Activated naive CD8-positive, alpha-beta T cell treated with anti-CD3 and anti-CD28 coated beads, Interleukin-2, amount 50 U/mL, for 24 hours (primary cell): ENCODE measurements at places on chromosomes 13 and 19.

DNA sequence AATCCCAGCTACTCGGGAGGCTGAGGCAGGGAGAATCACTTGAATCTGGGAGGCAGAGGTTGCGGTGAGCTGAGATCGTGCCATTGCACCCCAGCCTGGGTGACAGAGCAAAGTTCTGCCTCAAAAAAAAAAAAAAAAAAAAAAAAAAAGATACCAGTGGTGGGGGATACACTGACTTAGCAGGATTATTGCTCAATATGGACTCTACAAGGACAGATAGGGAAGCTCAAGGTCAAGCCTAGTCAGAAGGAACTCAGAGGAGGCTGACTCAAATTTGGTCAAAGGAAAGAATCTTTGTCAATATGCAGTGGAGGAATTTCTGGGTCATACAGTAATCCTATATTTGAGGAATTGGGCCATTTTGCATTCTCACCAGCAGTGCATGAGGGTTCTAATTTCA is 6.7 kb upstream of the DIAPH3 start:
- no peak for DNase-seq

DNA sequence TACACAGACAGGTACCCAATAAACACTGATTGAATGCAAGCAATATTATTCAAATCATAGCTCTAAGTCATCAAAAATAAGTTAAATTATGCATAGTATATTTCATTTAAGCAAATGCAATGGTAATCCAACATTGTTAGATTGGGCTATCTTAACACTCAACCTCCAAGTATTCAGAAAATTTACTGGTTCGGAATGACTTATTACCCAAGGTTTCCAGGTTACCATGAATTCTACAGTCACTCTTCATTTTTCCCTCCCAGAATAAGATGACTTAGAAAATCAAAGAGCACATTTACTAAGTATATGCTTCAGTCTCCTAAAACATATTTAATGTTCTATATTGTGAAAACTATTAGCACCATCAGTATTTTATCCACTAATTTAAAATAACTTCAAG is 6.0 kb downstream of the UBL3 start:
- no peak for DNase-seq

DNA sequence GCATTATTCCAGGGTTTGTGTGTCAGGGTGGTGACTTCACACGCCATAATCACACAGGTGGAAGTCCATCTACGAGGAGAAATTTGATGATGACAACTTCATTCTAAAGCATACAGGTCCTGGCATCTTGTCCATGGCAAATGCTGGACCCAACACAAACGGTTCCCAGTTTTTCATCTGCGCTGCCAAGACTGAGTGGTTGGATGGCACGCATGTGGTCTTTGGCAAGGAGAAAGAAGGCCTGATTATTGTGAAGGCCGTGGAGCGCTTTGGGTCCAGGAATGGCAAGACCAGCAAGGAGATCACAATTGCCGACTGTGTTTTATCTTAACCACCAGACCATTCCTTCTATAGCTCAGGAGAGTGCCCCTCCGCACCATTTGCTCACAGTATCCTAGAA is 18.2 kb upstream of the SLC25A30 start:
- DNase-seq, result no peak

DNA sequence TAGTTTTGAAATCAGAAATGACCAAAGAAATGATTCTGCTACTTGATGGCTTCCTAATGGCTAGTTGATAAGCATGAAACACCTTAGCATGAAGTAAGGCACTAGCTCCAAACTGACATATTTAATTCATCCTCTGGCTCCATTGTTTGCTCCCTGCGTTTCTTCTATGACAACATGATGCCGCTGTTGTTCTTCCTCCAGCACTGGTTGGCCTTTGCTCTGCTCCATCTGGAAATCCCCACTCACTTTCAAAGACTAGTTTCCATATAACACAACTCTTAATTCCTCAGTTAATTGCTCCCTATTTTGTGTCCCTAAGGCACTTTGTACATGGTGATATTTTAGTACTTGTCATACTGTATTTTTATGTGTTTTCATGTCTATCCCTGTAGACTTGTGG is 151.6 kb downstream of the GPC6 start:
- DNase-seq, result no peak

- no peak for DNase-seq
Measured at GRCh38 chr13:86608701-86609100, 809.5 kb upstream of the SLITRK6 start.

DNA sequence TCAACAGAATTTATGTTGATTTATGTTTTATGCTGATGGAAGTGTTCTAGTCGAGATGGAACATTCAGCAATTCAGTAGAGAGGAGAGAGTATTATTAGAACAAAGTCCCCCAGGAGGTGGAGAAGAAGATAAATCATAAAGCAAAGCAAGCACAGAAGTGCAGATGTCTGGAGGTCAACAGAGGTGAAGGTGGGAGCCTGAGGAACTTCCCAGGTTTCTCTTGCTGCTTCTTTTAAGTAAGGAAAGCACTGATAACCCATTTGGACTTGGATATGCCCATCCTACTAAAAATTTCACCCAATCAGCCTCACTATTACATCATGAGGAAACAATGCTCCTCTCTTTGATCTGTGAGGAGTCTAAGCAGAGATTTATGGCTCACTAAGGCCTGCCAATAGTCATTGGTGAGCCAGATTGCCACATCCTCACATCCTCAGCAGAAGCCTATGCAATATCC is 98.8 kb downstream of the EPSTI1 start:
- DNase-seq, result no peak

DNA sequence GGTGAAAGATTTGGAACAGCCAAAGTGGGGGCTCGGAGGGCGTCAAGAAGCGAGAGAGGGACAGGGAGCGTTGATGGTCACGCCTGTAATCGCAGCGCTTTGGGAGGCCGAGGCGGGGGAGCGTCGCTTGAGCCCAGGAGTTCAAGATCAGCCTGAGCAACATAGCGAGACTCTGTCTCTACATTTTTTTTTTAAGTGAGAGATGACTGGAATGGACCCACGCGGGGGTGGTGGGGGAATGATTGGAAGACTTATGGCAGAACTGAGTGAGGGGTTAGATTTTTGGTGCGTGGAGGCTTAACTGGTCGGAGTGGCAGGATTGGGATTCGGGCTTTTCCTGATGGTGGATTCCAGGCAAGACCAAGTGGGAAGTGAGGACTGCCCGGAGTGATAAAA is 725 bp downstream of the PSMD8 start:
- no peak for DNase-seq

- no peak for DNase-seq
Measured at GRCh38 chr13:75197803-75198202, 284.2 kb downstream of the TBC1D4 start.

DNA sequence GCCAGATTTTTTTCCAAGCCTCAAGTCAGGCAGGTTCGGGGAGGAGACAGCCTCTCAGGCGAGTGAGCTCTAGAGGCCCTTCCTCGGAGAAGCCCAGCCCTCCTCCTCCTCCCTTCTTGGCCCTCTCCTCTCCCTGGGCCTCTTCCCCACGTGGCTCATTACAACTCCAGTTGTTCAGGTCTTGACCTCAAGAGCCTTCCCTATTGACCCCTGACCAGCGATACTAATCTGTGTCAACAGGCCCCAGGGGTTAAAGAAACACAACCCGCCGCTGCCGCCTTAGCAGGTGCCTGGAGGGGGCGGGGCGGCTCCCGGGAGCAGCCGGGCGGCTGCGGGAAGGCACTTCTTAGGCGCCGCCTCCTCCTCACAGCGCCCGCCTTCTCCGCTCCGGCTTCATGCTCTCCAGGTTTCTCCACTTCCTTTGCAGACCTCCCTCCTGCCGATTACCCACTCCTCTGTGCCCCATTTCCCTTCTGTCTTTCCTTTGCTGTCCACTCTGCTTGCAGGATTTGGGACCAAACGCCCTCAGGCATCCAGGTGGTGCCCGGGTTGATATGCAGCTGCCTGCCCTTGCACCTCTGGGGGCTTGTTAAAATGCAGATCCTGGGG is 51.0 kb downstream of the LYL1 start:
- peak; percentile 48 for DNase-seq

DNA sequence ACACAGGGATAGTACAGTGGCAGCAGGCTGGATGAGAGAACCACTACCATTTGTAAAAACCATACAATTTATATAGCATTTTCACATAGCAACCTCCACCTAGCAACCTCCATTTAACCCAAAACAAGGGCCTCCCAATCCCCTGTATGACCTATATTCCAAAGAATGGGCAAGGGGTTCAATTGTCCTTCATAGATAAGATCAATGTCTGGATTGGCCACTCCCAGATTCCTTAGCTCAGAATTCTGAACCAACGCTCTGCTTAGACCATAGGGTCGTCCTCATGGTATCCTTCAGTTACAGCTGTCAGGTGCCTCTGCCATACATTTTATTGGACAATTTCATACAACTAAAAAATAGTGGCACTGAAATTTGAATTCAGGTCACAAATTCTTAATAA is 166.2 kb downstream of the KCTD12 start:
- no peak for DNase-seq

DNA sequence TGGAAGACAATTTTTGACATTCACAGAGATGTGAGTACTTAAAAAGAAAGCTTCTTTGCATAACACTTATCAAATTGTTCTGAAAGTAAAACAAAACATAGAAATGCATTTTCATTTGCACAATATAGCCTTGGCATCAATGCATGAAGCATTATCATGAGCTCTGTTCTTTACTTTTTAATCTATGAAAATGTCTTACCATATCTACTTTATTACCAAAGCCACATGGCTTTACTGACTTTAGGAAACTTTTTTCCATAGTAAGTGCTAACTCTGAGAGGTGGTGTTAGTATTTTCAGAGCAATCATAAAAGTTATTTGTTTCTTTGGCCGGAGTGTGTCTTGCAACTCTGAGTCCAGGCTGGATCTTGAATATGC is 10.5 kb downstream of the TNFRSF19 start:
- no peak for DNase-seq

DNA sequence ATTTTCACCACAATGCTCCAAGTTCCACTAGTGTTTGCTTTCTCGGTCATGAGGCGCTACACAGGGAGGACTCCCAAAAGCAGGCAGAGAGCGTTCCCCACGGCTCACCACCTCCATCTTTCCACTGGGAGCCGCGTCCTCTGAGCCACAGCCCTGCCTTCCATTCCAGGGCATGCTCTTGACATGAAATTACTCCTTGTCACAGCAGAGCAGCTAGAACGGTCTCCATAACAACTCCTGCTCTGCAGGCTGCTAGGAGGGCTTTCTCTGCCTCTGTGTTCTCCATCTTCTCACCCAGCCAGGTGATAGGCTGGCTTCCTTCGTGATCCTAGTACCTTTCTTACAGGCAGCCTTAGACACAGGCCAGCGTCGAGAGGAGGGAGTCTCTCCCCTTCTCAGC is 171.8 kb upstream of the UBL3 start:
- DNase-seq, result no peak

- DNase-seq, result no peak
Measured at GRCh38 chr13:69324090-69324886, 783.3 kb upstream of the ATXN8OS start.

DNA sequence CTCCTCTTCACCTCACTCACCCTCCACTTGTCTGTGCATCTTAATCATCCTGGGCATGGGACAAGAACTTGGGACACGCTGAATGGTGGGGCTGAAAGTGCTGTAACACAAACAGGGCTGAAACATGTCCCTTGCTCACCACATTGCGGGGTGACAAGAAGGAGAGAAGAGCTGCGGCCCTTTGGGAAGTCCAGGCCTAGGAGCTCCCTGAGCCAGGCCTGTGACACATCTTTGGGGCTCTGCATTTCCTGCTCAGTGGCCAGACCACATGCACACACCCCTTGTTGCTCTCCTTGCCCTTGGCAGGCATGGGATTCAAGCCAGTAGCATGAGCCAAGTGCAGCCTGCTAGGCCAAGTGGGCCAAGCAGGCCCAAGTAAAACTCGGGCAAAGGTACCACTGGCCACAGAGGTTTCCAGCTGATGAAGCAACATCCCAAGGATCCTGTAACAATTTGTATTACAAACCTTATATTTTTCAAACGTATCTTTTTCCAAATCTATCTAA is 1384.3 kb upstream of the PCDH20 start:
- DNase-seq, result no peak

GRCh38 chr19:34578751-34579150 is 97.2 kb downstream of the WTIP start:
- no peak for DNase-seq

- DNase-seq, result no peak
Measured at GRCh38 chr13:59250336-59251189, 913.2 kb downstream of the DIAPH3 start.

- DNase-seq, result no peak
Measured at GRCh38 chr13:102799426-102800144, 666 bp downstream of the BIVM start.

GRCh38 chr13:26200811-26201210 is 21.3 kb downstream of the RNF6 start:
- DNase-seq, result no peak

- peak; percentile 99 for DNase-seq
Measured at GRCh38 chr19:46600384-46601317, 479 bp upstream of the CALM3 start.

GRCh38 chr19:32622002-32622401 is 41.0 kb downstream of the PDCD5 start:
- no peak for DNase-seq

GRCh38 chr13:35473206-35473775 is 3.2 kb downstream of the MAB21L1 start:
- DNase-seq, result no peak

GRCh38 chr19:58351990-58352755 is 1.1 kb downstream of the A1BG start:
- DNase-seq, result no peak

DNA sequence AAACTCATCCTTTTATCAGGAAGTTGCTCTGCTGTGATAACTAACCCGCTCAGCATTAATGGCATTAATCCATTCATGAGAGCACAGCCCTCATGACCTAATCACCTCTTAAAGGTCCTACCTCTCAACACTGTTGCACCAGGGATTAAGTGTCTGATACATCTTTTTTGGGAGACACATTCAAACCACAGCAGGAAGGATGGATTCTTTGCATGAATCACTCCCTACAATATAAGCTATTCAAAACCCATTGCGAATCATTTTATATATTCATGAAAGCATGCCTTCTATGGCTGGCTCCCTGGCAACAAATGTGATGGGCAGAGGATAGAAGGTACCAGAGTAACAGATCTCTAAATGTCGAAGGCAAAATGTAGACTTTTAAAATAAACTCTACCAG is 27.6 kb downstream of the ARL11 start:
- no peak for DNase-seq

DNA sequence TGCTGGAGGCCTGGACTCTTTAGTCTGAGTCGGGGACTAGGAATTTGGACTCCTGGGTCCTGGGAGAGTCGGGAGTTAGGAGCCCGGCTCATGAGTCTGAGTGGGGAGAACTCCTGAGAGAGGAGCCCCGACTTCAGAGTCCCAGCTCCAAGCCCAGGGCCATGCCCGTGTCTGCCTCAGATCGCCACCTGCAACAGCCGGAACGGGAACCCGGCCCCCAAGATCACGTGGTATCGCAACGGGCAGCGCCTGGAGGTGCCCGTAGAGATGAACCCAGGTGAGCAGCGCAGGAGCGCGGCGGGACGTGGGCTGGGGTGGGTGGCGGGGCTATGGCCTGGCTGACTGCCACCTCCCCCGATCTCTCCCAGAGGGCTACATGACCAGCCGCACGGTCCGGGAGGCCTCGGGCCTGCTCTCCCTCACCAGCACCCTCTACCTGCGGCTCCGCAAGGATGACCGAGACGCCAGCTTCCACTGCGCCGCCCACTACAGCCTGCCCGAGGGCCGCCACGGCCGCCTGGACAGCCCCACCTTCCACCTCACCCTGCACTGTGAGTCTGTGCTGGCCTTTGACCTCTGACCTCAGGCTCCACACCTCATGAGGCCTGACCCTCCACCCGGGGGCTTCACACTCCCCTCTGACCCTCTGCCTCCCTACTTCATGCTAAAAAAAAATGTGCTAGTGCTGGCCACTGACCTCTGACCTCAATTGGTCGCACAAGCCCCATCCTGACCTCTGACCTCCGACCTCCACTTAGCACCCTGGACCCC is 4.4 kb downstream of the BCAM start:
- no peak for DNase-seq
